ENCODE measurements at places on chromosomes 5 and 9. TPM values are rescaled to one million over a fixed set of nuclear protein-coding genes. Genes with fewer than 3 reads are reported as not detected.

DNA sequence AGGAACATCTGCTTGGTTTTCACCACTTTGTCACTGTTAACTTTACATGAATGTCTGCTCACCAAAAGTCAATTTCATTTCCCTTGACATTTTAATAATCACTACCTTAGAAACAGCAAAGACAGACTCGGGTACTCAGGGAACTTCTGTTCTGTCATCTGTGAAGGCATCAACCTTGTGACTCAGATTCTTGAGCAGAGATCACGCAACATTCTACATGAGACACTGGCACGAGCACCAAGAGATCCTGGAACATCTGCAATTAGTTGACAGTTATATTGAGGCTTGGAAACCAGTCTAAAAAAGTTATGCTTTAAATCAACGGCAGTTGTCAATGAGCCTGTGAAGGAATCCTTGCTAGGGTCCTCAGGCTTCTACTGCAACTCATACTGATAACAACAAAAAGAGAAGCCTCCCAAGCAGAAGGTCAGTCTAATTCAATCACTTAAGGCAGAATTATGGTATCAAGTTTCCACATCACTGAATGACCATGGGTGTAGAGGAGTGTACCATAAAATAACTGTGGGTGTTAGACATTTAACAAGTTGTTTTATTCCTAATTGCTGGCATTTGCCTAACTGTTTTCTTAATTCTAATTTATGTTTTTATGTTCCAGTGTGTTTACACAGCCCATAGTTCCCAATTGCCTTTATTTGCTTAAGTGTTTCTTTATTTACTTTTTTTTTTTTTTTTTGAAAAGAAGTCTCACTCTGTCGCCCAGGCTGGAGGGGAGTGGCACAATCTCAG lies 3.3 kb upstream of the PBX3 start:
- DNase-seq = no peak

DNA sequence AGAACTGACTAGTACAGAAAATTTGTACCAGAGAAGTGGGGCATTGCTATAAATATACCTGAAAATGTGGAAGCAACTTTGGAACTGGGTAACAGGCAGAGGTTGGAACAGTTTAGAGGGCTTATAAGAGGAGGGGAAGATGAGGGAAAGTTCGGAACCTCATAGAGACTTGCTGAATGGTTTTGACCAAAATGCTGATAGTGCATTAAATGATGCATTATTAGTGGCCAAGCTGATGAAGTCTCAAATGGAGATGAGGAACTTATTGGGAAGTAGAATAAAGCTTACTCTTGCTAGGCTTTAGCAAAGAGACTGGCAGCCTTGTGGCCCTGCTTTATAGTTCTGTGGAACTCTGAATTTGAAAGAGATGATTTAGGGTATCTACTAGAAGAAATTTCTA lies 189.8 kb downstream of the FGF10 start:
- DNase-seq = no peak

DNA sequence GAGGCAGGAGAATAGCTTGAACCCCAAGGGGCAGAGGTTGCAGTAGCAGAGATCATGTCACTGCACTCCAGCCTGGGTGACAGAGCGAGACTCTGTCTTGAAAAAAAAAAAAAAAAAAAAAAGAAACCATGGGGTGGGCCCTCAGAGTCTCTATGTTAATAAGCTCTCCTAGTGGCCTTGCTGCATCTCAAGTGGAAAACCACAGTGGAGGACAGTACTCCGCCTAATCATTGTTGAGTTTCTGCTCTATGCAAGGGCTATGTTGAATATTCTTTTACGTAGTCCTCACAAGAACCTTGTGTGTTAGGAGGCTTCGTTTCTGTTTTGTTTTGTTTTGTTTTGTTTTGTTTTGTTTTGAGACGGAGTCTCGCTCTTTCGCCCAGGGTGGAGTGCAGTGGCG lies 48.9 kb downstream of the TJP2 start:
- DNase-seq = no peak

DNA sequence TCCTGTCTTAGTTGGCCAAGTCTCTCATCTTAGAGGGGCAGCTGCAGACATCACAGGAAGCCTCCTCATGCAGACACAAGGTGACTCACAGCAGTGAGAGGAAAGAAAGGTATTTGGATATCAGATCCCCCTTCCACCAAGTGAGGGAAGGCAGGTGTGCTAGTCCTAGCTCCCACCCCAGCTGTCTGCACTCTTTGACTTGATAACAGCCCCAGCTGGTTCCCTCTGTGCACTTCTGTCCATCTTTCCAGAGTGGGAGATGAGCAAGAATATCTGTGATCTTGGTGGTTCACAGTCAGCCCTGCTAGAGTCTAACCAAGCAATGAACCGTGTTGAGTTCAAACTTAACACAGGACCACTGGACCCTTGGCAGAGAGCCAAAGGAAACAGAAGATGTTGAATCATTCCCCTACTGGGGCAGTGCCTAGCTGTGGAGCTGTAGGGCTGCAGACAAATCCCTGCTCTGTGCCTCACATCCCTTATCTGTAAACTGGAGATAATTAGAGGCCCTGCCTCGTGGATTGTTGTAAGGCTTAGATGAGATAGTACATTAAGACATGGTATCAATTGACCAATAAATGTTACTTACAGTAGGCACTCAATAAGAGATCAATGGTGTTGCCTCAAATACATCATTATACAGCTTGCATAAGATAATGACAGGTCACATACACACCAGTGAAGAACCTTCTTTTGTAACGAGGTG lies 39.1 kb downstream of the SH3RF2 start:
- DNase-seq = peak; percentile 59

GRCh38 chr5:21802869-21803490 lies 1050.2 kb downstream of the CDH12 start:
- DNase-seq = peak; percentile 33

GRCh38 chr9:136765041-136765440 lies 723 bp upstream of the LCN15 start:
- DNase-seq = no peak

GRCh38 chr5:57455511-57456455 lies 26.8 kb downstream of the ACTBL2 start:
- DNase-seq = no peak

DNA sequence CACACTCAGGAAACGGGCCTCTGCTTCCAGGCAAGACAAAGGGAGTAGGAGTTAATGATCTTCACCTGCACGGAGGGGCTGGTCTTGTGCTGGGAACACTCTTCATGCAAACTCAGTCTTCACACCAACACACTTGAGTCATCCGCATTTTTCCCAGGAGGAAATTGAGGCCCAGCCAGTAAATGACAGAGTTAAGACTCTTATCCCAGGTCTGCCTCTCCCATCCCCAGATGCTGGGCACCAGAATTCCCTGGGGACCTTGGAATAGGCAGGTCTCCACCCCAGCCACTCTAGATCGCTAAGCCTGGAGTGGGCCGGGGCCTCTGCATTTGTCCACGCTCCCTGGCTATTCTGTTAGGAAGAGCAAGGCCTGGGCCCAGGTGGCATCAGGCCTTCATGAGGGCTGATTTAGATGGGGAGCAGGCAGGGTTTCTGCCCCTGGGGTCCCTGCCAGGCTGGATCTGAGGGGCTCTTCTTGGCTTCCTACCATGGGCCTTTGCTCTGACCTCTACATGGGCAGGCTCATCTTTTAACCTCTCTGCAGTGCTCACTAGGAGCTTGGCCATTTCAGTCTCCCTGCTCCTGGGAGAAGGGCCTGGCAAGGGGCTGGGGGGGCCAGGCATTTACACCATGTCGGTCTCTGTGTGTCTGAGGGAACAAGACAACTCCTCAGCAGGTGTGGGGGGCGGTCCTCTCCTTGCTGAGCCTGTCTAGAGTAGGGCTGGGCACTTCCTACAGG lies 77.3 kb downstream of the AMBP start:
- no peak for DNase-seq

- DNase-seq = no peak
These were observed 462.6 kb downstream of the ENC1 start for GRCh38 chr5:74177961-74178360.

DNA sequence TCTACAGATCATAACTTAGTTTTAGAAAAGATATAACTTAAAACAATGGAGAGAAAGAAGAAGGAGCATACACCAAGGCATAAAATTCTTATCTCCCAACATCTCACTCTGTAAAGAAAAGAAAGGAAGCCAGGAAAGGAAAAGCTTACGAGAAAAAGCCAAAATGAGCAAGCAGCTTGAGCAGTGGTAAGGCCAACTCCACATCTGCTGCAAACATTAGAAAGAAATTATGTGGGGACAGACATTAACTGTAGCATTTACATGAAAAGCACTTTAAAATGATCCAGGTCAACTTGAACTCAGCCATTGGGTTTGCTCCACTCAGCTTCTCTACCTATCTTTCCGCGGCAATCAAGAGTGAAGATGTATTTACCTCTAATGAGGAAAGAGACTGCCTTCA lies 176.9 kb downstream of the BNC2 start:
- DNase-seq = no peak

GRCh38 chr5:57211039-57211438 lies 37.2 kb downstream of the GPBP1 start:
- no peak for DNase-seq

GRCh38 chr9:86333651-86334050 lies 20.6 kb downstream of the TUT7 start:
- no peak for DNase-seq

DNA sequence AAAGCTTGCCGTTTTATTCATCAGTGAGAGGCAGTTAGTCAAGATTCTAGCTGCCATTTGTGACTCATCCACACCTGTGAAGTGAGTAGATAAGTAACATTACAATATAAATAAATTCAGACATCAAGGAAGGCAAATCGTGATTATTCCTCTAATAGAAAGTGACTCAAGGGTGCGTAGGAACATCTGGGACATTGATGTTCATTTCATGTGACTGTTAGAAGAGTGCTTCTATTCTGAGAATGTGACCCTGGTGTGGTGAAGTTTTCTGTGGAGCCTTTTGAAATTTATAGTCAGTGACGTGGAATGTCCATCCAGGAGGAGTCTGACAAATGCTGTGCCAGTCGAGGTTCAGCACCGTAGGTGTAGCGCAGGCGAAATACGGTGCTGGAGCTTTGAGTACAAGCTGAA lies 48.4 kb upstream of the FAM240B start:
- DNase-seq = no peak

The TBC1D13 gene
- total RNA-seq = 15.3 TPM

The LTC4S gene
- total RNA-seq = 0.85 TPM

The MAP3K1 gene
- 55.1 TPM for total RNA-seq

The SIT1 gene
- total RNA-seq = not detected

The LVRN gene
- total RNA-seq = 0.17 TPM

The CYSRT1 gene
- 0.37 TPM for total RNA-seq

The LCN12 gene
- not detected for total RNA-seq

The CLIC3 gene
- not detected for total RNA-seq
